ENCODE measurements at places on chromosomes 16 and 17.

DNA sequence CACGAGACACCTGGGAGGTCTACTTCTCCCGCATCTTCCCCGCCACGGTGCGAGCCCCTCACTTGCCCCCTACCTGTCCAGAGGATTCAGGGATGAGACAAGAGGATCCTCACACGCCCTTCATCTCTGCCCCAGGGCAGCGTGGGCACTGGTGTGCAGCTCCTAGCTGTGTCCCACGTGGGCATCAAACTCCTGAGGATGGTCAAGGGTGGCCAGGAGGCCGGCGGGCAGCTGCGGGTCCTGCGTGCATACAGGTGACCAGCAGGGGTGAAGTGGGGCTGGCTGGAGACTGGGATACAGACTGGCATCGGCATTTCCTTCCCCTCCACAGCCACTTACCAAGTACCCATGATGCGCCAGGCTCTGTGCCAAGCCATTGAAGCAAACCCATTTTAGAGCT lies 28.4 kb upstream of the ALKBH5 start:
- no peak for DNase-seq
- H3K27me3 ChIP-seq, result no peaks in the 10 kb centered on the region
- no peak overlapping the region for H3K27ac ChIP-seq
- H3K4me3 ChIP-seq, result peak overlapping the region; percentile 27
- no peaks in the 10 kb centered on the region for H3K36me3 ChIP-seq

- H3K36me3 ChIP-seq, result peaks cover 4% of the 10 kb centered on the region
- H3K4me1 ChIP-seq, result peaks cover 21% of the 10 kb centered on the region
- H3K27me3 ChIP-seq, result no peaks in the 10 kb centered on the region
- peak overlapping the region; percentile 94 for H3K4me3 ChIP-seq
- no peak for DNase-seq
These were observed 668 bp downstream of the USP36 start for GRCh38 chr17:78839762-78840529.

DNA sequence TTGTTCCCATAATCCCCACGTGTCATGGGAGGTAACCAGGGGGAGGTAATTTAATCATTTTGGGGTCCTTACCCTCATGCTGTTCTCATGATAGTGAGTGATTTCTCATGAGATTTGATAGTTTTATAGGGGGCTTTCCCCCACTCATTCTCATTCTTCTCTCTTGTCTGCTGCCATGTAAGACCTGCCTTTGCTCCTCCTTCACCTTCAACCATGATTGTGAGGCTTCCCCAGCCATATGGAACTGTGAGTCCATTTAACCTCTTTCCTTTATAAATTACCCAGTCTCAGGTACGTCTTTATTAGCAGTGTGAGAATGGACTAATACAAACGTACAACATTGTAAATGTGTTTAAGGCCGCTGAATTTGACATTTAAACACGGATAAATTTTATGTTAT lies 35.5 kb upstream of the APOH start:
- no peaks in the 10 kb centered on the region for H3K36me3 ChIP-seq
- peaks cover 7% of the 10 kb centered on the region for H3K4me1 ChIP-seq
- H3K27ac ChIP-seq, result no peak overlapping the region
- no peak for DNase-seq

- no peak overlapping the region for H3K4me3 ChIP-seq
- peaks cover 17% of the 10 kb centered on the region for H3K27me3 ChIP-seq
- no peak for DNase-seq
- no peaks in the 10 kb centered on the region for H3K36me3 ChIP-seq
- H3K27ac ChIP-seq, result no peak overlapping the region
These were observed 42.6 kb upstream of the RPL38 start for GRCh38 chr17:74160656-74161502.

- H3K27ac ChIP-seq, result no peak overlapping the region
- no peaks in the 10 kb centered on the region for H3K27me3 ChIP-seq
- peaks cover 6% of the 10 kb centered on the region for H3K4me1 ChIP-seq
- no peak for DNase-seq
These were observed 47.7 kb downstream of the GNA13 start for GRCh38 chr17:65008882-65009281.

- peaks cover 11% of the 10 kb centered on the region for H3K27me3 ChIP-seq
- H3K4me3 ChIP-seq, result no peak overlapping the region
- H3K27ac ChIP-seq, result no peak overlapping the region
- no peaks in the 10 kb centered on the region for H3K36me3 ChIP-seq
- no peaks in the 10 kb centered on the region for H3K4me1 ChIP-seq
These were observed 9.4 kb downstream of the ITGAX start for GRCh38 chr16:31364421-31364820.

DNA sequence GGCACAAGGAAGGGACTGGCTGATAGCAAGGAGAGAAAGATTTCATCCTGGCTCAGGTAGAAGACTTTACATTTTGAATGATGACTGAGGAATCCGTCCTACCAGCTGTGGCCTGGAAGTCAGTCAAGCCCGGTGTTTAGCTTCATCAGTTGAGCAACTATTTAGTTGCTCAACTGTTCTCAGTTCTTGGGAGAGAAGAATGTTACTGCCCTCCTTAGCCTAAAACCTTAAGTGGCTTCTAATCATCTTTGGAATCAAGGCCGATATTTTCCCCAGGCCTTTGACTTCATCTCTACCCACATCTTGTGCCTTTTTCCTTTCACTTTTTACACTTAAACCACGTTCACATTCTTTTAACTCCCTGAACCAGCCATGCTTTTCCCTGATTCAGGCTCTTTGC lies 17.3 kb upstream of the RBL2 start:
- H3K4me3 ChIP-seq, result no peak overlapping the region
- H3K27ac ChIP-seq, result peak overlapping the region; percentile 52
- DNase-seq, result no peak
- H3K4me1 ChIP-seq, result peaks cover 8% of the 10 kb centered on the region
- no peaks in the 10 kb centered on the region for H3K36me3 ChIP-seq

Measured in type B pancreatic cell (in vitro differentiated cells).